ENCODE measurements at places on chromosomes 11 and 22. TPM values are rescaled to one million over a fixed set of nuclear protein-coding genes. Genes with fewer than 3 reads are reported as not detected.

CABP4 gene
- not detected for total RNA-seq

DYNC2H1 gene
- total RNA-seq, result 20.0 TPM

OR8D1 gene
- total RNA-seq, result not detected

RASD2 gene
- under 0.01 TPM for total RNA-seq

KRTAP5-11 gene
- total RNA-seq, result not detected

Measured in pericardium fibroblast (primary cell).